SIG-M5 (cell line): ENCODE measurements at places on chromosomes 5 and 9.

DNA sequence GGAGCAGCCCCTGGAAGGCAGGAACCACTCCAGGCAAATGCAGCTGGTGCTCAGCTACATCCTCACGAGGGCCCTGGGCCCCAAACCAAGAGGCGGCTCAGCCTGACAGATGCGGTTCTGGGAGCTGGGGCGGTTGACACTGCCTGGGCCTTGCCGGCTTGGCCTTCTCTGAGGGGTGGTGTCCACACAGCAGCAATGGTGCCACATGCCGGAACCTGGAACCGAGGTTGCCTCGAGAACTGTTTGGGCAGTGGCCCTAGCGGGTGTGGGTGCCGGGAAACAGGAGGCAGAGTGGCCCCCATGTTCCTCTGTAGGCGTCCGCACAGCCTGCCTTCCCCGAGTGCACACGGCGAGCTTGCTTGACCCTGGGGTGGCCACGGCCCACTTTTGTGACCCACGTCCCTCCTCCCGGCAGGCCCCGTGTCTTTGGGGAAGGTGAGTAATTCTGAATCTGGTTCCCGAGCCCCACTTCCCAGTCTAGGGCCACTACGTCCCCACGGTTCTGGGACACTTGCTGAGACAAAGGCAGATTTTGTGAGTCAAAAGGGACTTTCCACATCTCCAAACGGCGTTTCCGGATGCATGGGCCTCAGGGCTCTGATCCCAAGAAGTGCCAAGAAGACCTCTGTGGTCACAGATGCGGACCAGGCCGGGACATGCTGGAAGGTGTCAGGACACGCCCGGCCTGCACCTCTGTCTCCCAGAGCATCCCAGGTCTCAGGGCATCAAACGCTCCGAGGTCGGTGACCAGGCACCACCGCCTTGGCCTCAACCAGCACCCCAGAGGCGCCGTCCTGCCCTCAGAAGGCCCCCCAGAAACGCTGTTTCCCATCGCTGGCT, 27.7 kb upstream of the SLC12A7 start:
- DNase-seq, result no peak

DNA sequence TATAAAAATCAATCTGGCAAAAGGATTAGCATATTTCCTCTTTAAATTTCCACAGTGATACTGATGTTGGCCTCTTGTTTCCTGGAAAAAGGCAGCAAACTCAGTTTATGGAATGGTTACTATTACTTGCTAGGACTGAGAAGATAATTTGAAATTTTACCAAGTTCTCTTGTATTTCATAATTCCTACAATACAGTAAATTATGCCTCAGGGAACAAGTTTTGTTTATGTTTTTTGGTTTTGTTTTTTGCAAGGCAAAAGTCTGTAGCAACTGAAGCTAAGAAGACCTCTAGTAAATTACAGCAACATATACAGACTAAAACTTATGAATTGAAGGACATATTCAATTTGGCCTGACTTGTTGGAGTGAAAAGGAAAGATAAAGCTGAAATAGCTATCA, 30.2 kb upstream of the SLCO6A1 start:
- no peak for DNase-seq

GRCh38 chr9:84716217-84716616, 46.7 kb downstream of the NTRK2 start:
- no peak for DNase-seq

- no peak for DNase-seq
These were observed 73.6 kb downstream of the TLR4 start for GRCh38 chr9:117777823-117778222.

DNA sequence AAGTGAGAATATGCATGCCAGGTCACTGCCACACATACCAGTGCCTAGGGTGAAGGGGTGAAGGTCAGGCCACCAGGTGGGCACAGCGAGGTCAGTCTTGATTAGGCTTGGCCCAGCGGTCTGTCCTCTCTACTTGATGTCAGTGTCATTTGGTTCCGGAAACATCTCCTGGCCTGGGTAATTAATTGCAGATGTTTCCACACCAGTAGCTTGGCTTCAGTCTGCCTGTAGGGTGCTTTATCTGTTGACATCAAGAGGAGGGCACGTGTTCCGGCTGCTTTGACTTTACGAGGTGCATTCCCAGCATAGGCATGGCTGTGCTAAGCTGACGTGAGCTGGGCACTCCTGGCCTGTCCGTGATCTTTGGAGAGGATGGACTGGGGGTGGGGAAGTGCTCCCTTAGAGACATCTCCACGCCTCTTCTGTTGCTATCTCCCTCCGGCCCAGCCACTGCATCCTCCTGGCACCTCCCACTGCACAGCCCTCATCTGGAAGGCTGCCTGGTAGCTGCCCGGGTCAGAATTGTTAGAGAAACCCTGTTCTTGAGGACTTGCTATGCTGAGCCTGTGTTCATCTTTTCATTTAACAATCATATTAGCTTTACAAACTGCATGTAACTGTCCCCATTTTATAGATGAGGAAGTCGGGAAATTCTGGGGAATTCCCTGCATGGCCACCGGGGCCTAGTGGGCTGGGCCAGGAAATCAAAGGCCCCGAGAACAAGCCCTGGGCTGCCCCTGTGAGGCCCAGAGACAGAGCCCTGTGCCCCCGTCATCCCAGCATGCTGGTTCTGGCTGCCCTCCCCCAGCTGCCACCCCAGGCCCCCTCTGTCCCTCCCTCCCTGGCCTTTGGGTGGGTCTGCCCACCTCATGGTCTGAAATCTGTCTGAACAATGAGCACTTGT, 29.1 kb downstream of the JADE2 start:
- no peak for DNase-seq

DNA sequence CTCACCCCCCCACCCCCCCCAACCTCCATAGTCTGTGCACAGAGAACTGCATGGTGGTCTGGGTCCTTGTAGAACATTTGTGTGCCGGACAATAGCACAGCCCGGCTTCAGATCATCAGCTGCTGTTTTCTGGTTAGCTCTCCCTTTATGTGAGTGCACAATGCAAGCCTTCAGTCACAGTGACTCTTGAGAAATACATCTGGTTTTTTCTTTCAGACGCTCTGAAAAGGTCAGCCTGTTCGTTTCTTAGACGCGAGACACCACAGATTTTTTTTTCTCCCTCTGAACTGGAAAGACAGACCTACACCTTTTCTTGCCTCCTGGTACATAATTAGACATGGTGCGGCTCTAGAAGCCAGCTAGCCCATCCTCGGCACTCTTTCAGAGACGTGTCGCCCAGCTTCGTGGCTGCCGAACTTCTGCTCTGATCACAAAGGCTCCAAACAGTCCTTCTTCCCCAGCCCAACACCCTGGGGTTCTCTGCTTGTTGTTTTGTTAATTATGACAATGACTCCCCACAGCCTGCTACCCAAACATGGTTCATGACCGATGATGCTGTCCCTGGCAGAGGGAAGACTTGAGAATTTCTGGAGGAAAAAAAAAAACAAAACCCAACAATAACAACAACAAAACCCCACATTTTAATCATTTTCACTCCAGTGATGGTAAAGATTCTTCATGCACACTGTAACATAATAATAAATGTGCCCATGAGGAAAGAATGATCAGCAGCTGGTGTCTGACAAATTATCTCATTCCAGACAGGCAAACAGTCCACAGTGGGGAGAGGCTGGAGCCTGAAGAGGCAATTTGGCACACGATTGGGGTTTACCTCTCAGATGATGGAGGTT, 241.4 kb upstream of the ZNF462 start:
- DNase-seq, result no peak

- DNase-seq, result no peak
These were observed 563.5 kb downstream of the CDH18 start for GRCh38 chr5:19424506-19424905.

GRCh38 chr5:36696059-36696673, 89.8 kb downstream of the SLC1A3 start:
- DNase-seq, result no peak
